ENCODE measurements at places on chromosomes 6 and 20. TPM values are rescaled to one million over a fixed set of nuclear protein-coding genes. Genes with fewer than 3 reads are reported as not detected.
A peak's percentile ranks its signal among the peaks of the same experiment; 100 is the strongest.

- DNase-seq = no peak
These were observed 12.4 kb upstream of the RSPO4 start for GRCh38 chr20:1014471-1014870.

DNA sequence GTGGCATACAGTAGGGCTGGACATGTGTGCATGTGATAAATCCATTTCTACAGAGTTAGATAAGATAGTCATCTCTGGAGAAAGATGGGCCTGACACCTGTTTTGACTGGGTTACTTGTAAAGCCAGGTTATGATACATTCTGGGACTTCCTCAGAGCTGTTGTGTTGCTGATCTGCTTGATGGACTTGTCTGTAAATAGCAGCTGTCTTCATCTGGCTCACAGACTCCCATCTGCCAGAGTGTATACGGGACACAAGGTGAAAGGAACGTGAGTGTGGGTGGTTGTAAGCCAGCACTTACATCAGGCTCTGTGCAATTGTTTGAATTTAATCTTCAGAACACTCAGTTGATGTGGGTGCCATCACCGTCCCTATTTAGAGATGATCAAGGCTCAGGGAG, 49.8 kb downstream of the ZDHHC14 start:
- DNase-seq = no peak

DNA sequence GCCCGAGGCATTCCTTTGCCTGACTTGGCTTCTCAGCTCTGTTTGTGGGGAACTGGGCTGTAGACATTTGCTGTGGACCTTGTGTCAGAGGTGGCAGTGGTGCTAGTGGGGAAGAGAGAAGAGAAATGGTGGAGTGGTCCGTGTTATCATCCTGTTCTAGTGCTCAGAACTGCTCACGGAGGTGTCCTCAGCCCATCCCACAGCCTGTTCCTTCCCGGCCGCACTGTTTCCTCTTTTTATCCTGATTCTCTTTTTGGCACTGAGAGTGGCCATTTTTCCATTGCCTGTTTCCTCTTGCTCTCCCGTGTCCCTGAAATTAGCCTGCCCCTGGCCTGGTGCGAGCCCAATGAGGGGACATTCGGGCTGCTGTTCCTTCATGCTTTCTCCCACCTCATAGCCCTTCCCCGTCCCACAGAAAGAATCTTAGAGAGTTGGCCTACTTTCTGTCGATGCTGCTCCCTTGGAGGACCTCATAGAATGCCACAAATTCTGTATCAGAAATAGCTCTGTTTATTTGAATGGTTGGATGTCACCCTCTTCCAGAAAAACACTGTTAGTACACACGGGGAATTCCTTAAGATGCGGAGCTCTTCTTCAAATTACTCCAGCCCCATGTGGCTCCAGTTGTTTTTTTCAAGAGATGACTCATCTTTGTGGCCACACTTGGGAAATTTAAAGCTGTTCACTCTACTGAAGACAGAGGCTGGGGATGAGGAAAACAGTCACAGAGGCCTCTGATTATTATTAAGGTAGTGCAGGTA, 26.1 kb downstream of the FARS2 start:
- DNase-seq = no peak

- no peak for DNase-seq
These were observed 3.9 kb upstream of the LSM14B start for GRCh38 chr20:62118113-62119043.

DNA sequence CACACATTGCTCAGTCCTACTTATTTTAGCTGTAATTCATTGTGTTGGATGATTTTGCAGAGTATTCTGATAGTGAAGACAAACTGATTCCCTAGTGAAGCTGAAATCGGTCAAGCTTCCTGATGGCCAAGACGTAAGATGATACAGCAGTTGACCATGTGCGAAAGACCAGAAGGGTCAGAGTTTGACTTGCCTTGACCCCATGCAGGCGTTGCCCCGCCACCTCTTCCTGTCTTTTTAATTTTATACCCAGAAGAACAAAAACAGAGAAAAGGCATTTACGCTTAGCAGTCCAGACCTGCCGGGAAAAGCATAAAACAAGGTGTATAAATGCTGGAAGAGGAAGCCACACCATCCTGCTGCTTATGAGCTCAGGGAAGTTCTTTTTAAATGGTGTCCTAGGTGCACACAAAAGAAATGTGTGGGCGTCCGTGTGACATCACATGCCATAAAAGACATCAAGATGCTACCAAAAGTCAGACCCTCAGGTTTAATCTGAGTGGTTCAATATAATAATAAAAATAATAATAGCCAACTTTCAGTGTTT, 32.2 kb downstream of the TSHZ2 start:
- no peak for DNase-seq

DNA sequence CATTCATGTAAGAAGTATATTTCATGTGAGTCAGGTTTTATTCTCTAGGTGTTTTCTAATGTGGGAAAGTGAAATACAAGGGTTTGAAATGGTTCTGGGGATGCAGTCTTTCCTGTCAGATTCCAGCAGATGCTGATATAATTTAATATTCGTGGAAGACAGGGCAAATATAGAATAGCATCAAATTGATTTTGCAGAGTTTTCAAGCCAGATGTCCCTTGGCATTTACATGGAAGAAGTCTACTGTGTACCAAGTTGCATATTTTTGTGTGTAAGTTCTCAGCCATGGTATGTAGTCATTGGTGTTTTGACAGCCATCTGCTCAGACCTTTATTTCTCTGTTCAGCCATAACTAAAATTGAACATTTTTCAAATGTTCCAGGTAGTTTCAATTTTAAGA, 143.7 kb downstream of the LAMA2 start:
- no peak for DNase-seq

GRCh38 chr6:32945108-32945760, 4.4 kb upstream of the HLA-DMB start:
- no peak for DNase-seq

DNA sequence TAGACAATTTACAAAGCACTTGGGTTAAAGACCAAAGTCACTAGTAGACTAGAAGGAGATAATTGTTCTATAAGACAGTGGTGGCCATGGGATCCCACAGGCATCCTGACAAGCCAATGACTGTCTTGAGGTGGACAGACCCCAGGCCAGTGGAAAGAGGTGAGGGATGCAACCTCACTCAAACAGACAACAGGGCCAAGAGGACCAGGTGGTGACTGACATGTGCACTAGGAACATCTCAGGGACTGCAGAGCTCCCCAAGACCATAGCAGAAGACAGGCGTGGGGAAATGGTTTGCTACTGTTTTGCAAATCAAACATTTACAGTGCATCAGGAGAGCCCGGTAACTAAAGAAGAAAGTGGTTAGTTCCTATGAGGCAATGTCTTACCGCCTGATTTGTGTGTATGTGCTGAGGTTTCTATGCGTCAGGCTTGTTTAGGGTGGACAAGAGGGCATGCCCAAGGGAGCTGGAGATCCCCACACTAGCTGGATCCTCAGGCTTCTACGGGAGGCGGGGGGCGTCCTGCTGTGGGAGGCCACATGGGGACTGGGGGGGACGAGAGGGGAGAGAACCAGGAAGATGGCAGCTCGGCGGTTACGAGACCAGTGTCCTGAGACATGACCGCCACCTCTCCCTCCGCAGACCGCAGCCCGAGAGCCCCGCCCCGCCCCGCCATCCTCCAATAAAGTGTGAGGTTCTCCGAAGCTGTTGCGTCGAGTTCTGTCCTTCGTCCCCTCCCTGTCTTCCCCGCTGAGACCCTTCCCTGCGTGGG, 623 bp upstream of the MRPS26 start:
- no peak for DNase-seq

- DNase-seq = no peak
These were observed 43.7 kb downstream of the STK35 start for GRCh38 chr20:2145376-2145775.

GRCh38 chr20:34771680-34772081, 53.8 kb downstream of the NCOA6 start:
- DNase-seq = no peak

GRCh38 chr6:154474648-154475428, 35.6 kb downstream of the CNKSR3 start:
- DNase-seq = no peak

DNA sequence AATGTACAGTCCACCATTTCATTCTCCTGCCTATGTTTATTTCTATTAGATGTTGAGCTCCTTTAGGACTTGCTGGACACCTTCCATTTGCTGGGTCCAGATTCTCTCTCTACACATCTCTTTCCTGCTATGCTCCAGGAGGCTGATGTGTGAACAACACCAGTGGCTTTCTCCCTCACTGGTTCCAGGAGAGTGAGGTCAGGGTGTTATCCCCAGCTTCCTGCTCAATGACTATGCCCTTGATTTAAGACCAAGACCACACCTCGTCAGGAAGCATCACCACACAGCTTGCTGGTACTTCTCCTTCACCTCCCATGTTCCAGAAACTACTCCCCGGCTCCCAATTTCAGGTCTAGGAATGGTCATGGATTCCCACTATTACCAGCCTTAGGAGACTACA, 31.3 kb upstream of the E2F3 start:
- DNase-seq = no peak

GRCh38 chr6:1626481-1626880, 16.8 kb downstream of the FOXC1 start:
- no peak for DNase-seq

DNA sequence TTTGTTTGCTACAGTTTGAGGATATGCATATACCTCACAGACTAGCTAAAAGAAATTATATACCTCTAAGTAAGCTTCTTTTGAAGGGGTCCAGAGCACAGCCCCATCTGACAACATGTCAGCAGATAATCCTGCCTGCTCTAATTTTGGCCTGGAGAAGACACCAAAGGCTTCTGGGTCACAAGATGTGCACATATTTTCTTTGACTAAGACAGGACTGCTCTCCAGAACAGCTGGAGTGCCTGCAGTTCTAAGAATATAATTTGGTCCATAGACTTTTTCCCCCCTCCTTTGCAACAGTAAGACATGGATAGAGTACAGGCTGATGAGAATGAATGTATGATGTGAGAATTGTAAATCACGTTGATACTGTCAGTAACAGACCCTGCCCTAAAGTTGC, 107.9 kb upstream of the KCNK16 start:
- DNase-seq = no peak

GRCh38 chr6:41568585-41569384, 22.6 kb downstream of the FOXP4 start:
- DNase-seq = no peak

- no peak for DNase-seq
These were observed 7.1 kb upstream of the ABHD16B start for GRCh38 chr20:63854069-63854765.

GRCh38 chr20:22312744-22313346, 271.5 kb downstream of the FOXA2 start:
- peak; percentile 8 for DNase-seq

GRCh38 chr6:45450831-45451230, 73.1 kb upstream of the SUPT3H start:
- no peak for DNase-seq

DNA sequence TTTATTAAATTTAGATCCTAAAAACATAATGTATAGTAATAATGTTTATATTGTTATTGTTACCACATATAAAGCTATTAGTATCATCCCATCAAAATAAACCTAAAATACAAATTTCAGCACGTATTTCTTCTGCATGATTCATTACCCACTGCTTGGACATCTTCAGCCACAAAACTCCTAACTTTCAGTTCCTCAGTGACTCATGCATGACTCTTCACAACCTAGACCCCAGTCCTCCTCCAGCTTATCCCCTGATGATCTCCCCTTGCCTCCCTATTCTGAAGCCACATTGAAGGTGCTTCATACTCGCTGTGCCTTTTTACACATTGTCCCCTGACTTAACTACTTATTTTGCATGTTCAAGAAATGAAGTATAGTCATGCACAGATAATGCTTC, 11.2 kb upstream of the GPRC6A start:
- no peak for DNase-seq

DNA sequence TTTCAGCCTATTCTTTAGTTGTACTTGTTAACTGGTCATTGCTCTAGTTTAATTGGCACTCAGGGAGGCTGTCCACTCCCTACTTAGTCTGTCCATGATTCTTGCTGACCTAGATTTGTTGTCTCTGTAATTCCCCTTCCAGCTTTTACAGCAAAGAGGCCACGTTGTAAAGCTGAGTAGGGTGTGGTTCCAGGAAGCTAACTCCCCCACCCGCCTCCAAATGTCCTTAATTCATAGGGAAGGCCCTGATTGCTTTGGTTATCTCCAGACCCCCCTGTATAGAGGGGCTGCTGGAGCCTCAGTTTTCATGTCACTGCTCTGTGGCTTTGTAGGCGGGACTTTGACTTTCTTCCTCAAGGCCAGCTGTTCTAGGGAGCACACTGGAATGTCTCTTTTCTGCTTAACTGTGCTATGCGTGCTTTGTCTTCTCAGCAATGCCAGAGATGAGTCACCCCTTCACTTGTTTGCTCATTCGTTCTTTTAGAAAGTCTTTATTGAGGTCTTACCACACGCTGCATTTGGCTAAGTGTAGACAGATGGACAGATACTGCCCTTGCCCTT, 175.1 kb upstream of the JAG1 start:
- DNase-seq = peak; percentile 57

GRCh38 chr6:164665328-164665727, 644.1 kb downstream of the C6orf118 start:
- no peak for DNase-seq

- DNase-seq = no peak
These were observed 9.8 kb downstream of the FAM83D start for GRCh38 chr20:38935967-38936407.

DNA sequence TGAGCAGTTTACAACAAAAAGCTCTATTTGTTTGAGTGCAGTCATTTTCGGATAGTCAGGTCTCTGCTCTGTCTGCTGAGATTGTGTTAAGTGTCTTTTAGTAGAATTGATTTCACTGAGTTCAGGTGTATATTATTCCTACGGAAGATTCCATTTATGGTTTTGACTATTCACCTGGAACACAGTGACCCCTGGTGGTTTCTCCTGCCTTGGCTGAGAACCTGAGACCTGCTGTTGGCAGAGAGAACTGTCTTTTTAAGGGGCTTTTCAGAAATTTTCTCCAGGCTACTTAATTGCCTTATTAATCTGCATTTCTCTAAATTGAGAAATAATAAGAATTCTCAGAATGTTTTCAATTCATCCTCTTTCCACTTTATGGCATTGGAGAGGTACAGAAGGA, 508.0 kb downstream of the TBC1D32 start:
- DNase-seq = peak; percentile 22

- DNase-seq = no peak
These were observed 553.7 kb downstream of the COL12A1 start for GRCh38 chr6:74651948-74652842.

RAMACL gene
- total RNA-seq = 0.13 TPM

PGBD1 gene
- total RNA-seq = 7.6 TPM

IMPG1 gene
- total RNA-seq = not detected

ESF1 gene
- total RNA-seq = 26.4 TPM

LY6G6D gene
- total RNA-seq = not detected

HLA-DRA gene
- 1.7 TPM for total RNA-seq

KHDC1 gene
- 9.6 TPM for total RNA-seq

FAXC gene
- 9.0 TPM for total RNA-seq

PNLDC1 gene
- not detected for total RNA-seq

ZNF335 gene
- total RNA-seq = 31.1 TPM

SYNDIG1 gene
- total RNA-seq = not detected

PSORS1C2 gene
- not detected for total RNA-seq

ADGRG6 gene
- 259 TPM for total RNA-seq

CPNE1 gene
- 217 TPM for total RNA-seq

POU3F2 gene
- not detected for total RNA-seq

PXDC1 gene
- total RNA-seq = 36.2 TPM

Data from Panc1 (cell line).